ENCODE measurements at places on chromosomes 12 and 14. TPM values are rescaled to one million over a fixed set of nuclear protein-coding genes. Genes with fewer than 3 reads are reported as not detected.

MSI1 gene
- 12.9 TPM for polyA plus RNA-seq

LTB4R gene
- polyA plus RNA-seq, result 5.3 TPM

LRTM2 gene
- not detected for polyA plus RNA-seq

TRHDE gene
- 3.4 TPM for polyA plus RNA-seq

VWF gene
- polyA plus RNA-seq, result 126 TPM

CNTN1 gene
- polyA plus RNA-seq, result 56.2 TPM

TROAP gene
- polyA plus RNA-seq, result 43.2 TPM

GUCY2C gene
- 0.40 TPM for polyA plus RNA-seq

CCDC60 gene
- 1.8 TPM for polyA plus RNA-seq

DHRS1 gene
- 37.7 TPM for polyA plus RNA-seq

KRT75 gene
- not detected for polyA plus RNA-seq

VAMP1 gene
- 16.5 TPM for polyA plus RNA-seq

PROX2 gene
- polyA plus RNA-seq, result 3.2 TPM

ADCY6 gene
- polyA plus RNA-seq, result 54.2 TPM

PTPRO gene
- 1.7 TPM for polyA plus RNA-seq

CCDC177 gene
- not detected for polyA plus RNA-seq

NFATC4 gene
- 91.9 TPM for polyA plus RNA-seq

DTX1 gene
- polyA plus RNA-seq, result 3.6 TPM

SRP54 gene
- polyA plus RNA-seq, result 69.9 TPM

CNOT2 gene
- 161 TPM for polyA plus RNA-seq

ZBTB42 gene
- 8.4 TPM for polyA plus RNA-seq

CISTR gene
- not detected for polyA plus RNA-seq

GRCh38 chr14:61140872-61141271 lies 140.3 kb downstream of the TMEM30B start:
- DNase-seq, result no peak

- no peak for DNase-seq
These were observed 879.2 kb downstream of the AACS start for GRCh38 chr12:125944446-125944845.

DNA sequence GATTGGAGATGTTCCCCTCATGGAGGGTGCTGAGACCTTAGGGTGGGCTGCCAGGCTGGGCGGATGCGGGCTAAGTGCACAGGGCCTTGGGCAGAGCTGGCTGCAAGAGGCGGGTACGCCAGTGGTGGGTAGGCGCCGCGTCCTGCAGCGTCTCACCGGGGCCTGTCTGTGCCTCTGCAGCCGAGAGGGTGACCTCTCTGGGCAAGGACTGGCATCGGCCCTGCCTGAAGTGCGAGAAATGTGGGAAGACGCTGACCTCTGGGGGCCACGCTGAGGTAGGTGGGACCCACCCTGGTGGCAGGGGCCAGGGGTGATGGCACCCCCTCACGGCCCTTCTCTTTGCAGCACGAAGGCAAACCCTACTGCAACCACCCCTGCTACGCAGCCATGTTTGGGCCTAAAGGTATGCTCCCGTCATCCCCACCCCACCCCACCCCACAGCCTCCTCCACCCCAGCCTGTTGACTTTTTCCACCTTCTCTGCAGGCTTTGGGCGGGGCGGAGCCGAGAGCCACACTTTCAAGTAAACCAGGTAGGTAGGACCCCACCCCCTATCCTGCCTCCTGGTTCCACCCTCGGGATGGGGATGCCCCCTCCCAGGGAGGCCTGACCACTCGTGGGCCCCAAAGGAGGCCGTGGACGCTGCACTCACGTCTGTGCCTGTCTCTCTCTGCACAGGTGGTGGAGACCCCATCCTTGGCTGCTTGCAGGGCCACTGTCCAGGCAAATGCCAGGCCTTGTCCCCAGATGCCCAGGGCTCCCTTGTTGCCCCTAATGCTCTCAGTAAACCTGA lies 1.5 kb downstream of the CRIP1 start:
- no peak for DNase-seq

DNA sequence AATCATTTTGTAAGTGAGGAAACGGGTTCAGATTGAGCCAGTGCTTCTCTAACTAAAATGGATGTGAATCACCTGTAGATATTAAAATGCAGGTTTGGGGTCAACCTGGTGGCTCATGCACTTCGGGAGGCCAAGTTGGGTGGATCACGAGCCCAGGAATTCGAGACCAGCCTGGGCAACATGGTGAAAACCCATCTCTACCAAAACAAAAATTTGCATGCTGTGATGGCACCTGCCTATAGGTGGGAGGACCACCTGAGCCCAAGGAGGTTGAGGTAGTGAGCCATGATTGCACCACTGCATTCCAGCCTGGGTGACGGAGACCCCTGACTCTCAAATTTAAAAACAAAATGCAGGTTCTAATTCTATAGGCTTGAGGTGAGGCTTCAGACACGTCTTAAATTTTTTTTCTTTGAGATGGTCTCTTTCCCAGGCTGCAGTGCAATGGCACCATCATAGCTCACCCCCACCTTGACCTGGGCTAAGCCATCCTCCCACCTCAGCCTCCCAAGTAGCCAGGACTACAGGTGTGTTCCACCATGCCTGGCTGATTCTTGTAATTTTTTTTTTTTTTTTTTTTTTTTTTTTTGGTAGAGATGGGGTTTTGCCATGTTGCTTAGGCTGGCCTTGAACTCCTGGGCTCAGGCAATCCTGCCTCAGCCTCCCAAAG lies 9.0 kb downstream of the TUBA1C start:
- DNase-seq, result no peak

DNA sequence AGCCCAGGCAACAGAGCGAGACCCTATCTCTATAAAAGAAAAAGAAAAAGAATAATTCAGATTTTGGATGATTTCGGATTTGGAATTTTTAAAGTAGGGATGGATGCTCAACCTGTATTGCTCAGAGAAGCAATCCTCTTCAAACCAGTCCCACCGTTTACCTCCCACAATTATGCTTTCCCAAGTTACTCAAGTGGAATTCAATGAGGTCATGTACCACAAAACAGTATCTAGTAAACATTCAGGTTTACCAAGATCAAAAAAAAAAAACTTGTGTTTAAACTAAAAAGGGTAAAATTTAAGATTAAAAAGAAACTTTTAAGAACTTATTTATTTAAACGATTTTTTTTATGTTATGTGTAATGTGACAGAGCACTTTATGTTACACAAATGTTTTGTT lies 2.5 kb downstream of the KDM5A start:
- DNase-seq, result no peak

- no peak for DNase-seq
These were observed 283.8 kb downstream of the VRK1 start for GRCh38 chr14:97080991-97081390.

- DNase-seq, result no peak
These were observed 86.5 kb upstream of the SLC38A2 start for GRCh38 chr12:46459111-46459510.

GRCh38 chr14:98176892-98177291 lies 1095.1 kb downstream of the BCL11B start:
- no peak for DNase-seq

DNA sequence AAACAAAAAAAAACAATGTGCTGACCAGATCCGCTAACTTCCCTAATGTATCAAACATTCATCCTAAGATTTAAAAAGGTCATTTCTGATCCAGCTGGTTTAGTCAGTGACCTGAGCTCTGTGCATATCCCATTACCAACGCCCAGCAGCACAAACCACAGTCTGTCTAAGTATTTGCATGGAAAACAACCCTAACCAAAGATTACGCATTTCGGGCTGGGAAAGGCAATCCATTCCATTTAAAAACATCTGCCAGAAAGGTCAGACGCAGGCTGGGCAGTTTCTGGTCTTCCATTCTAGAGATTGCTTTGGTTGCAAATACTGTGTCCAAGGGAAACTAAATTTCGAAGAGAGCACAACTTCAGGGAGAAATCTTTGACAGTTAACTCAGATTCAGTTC lies 234.9 kb downstream of the FLRT2 start:
- DNase-seq, result no peak

- DNase-seq, result no peak
These were observed 116.2 kb downstream of the BMP4 start for GRCh38 chr14:53840444-53840843.

GRCh38 chr14:51533872-51534553 lies 117.7 kb upstream of the FRMD6 start:
- no peak for DNase-seq

DNA sequence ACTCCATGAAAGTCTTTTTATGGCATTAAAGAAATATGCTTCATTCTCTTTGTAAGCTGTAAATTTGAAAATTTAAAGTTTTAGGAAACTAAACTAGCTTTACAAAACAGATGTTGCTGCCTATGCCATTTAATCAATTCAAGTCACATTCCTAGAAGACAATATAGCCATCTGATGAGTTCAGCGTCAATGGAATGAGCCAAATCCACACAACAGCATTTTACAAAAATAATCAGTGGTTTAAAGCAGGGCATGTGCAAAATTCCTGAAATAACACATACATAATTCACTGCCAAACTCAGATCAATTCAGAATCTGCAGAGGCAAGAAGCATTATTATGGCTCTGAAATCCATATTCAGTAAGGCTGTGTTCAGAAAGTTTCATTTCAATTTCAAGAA lies 75.6 kb downstream of the MED13L start:
- no peak for DNase-seq

DNA sequence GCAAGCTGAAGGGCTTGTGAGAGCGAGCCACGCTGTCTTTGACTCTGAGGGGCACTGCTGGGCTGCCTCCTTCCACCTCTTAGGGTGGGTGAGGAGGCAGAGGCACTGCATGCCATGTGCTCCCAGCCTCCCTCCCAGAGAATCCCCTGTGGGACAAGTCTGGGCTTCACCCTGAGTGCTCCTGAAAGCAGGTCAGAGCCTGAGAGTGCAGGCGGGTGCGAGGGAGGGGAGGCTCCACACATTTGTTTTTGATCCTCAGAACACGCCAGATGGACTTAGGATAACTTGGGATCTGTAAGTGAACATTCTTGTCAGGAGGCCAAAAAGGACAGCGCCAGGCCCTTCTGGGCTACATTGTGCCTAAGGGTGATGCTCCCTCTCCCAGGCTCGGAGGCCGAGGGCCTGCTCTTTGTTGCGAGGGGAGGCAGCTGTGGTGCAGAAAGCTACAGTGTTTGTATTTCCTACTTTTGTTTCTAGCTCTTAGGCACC lies 155.4 kb downstream of the TMX1 start:
- DNase-seq, result peak; percentile 55

DNA sequence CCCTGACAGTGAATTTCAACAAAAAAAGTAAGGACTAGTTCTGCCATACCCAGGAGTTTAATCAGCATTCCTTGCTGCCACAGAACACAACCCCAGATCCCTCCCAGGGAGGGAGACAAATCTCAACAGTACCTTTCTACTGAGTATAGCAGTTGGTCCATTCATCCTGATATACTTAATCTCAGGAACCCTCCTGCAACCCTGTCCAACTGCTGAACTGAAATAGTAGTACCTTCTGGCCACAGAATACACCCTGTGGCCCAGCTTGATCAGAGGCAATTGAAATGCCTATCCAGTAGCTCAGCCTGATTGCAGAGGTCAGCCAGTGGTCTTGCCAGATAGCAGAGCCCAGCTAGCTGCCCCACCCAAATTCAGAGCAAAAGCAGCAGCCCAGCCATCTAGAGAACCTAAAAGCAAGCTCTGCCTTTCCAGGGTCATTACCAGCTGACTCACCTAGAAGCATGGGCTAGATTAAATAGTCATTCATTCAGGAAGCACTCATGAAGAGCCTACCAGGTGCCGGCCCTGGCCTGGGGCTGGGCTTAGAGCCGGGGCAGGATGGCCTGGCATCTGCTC lies 40.0 kb upstream of the RHOJ start:
- no peak for DNase-seq

GRCh38 chr14:40347675-40348074 lies 915.4 kb upstream of the FBXO33 start:
- no peak for DNase-seq

GRCh38 chr14:88535149-88535548 lies 19.7 kb downstream of the PTPN21 start:
- DNase-seq, result no peak

DNA sequence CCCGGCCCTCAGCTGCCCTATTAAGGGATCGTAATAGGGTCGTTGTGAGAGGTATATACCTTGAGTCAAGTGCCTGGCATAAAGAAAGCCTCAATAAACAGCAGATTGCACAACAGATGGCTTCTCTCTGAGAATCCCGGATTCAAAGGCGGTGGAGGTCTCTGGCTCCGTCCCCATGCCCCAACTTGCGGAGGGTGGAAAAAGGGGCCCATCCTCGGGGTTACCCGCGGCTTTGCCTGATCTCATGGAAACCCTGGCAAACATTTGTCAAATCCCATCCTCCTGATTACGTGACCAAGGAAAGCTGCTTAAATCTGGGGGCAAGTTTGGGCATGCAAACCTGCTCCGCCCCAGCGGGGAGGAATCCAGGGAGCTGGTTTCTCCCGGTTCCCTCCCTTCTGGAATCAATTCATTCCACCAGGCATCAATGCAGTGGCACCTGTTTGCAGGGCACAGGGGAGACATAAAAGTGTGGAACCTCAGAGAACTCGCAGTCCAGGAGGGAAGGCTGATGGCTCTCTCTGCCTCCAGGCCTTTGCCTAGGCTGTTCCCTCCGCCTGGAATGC lies 12.3 kb downstream of the TRPV4 start:
- no peak for DNase-seq

GRCh38 chr14:95683793-95684192 lies 2.4 kb upstream of the TCL1B start:
- no peak for DNase-seq

- DNase-seq, result no peak
These were observed 135.5 kb downstream of the CRADD start for GRCh38 chr12:93812626-93813025.

GRCh38 chr14:32013083-32013482 lies 64.0 kb upstream of the ARHGAP5 start:
- DNase-seq, result no peak

GRCh38 chr12:30580344-30580743 lies 115.3 kb downstream of the IPO8 start:
- DNase-seq, result no peak

DNA sequence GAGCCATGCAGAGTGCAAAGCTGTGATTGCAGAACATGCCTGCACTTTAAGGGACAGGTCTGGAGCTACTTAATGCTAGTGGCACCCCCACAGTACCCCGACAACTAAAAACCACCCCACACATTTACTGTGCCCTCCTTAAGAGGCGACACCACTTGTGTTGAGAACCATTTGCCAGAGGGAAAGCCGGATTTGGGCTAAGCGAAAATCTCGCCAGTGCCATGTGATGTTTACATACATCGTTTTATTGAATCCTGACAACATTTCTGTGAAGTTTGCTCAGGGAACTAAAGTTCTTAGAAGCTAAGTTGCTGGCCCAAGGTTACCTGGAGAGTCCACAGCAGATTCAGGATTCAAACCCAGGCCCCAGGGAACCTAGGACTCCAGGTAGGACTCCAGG lies 119.0 kb upstream of the FKBP4 start:
- DNase-seq, result no peak

GRCh38 chr14:69630360-69630759 lies 19.0 kb downstream of the SUSD6 start:
- DNase-seq, result no peak

All from left lung (tissue), 14 donors.